NCI-H2171 (cell line): ENCODE measurements at places on chromosomes 2 and 18.

GRCh38 chr2:30127016-30127893 is 19.6 kb upstream of the YPEL5 start:
- no peak for DNase-seq

DNA sequence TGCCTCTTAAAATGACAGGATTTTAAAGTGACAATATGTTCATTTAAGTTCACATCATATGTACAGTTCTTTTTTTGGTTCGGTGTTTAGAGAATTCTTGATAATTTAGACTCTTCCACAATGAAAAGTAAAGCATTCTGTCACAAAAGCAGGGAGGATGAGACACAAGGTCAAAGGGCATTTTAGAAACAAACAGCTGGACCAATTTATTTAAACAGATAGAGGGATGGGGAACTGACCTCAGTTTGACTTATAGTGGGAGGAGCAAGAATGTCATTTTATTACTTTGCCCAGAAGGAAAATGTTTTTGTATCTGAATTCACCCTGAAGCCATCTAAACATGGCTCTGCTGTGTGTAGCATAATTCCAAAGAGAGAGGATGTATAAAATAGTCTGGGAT is 128.5 kb downstream of the MEIS1 start:
- no peak for DNase-seq

GRCh38 chr2:105786231-105787230 is 41.8 kb downstream of the NCK2 start:
- no peak for DNase-seq

DNA sequence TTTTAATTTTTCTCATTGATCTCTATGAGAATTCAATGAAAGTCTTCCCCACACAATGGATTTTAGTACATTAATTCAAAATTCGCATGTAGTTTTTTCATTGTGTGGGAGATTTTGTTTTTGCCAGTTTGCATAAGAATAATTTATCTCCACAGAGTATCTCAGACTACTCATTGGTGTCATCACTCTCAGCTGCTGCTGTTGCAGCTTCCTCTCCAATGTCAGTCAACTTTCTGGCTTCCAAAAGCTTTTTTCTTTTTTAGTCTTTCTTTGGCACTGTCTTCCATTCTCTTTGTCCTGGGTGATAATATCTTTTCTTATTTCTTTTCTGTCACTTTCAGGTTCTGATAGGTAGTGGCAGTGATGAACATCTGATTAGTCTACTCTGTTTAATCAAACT is 50.5 kb downstream of the PTRHD1 start:
- DNase-seq = no peak

GRCh38 chr2:13050764-13051163 is 334.0 kb downstream of the TRIB2 start:
- DNase-seq = no peak

DNA sequence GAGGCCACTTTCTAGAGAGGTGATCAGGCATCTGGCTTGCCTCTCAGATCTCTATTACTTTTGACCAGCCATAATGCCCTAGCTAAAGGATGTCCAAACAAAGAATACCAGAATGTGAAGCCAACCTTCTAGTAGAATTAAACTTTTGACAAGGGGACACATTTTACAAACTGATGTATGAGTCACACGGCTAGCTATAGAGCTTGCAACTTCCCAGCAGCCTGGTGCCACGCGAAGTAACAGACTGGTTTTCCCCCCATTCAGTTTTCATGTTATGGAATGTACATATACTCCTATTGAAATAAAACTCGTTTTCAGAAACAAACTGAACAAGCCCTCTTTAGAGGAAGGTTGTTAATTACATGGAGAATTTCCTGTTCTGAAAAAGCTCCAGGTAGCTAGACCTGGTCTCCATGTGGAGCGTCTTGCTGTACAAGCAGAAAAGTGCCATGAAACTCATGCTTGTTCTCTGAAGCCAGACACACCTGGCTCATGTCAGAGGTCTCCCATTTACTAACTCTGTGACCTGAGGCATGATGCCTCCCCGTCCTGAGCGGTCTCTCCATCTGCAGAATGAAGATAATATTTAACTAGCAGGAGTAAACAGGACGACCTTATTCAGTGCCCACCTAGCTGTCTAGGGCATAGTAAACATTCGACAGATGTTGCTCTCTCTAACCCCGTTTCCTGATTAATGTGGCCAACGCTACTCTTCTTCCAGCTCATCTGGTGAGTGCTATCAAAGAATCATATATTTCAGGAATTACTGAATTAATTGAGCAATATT is 81.5 kb upstream of the MAP3K20 start:
- no peak for DNase-seq

GRCh38 chr2:73205611-73206010 is 3.2 kb downstream of the NOTO start:
- DNase-seq = no peak

- no peak for DNase-seq
These were observed 78.8 kb downstream of the MBP start for GRCh38 chr18:77053616-77054287.

GRCh38 chr2:155830817-155831579 is 501.5 kb downstream of the NR4A2 start:
- DNase-seq = no peak

DNA sequence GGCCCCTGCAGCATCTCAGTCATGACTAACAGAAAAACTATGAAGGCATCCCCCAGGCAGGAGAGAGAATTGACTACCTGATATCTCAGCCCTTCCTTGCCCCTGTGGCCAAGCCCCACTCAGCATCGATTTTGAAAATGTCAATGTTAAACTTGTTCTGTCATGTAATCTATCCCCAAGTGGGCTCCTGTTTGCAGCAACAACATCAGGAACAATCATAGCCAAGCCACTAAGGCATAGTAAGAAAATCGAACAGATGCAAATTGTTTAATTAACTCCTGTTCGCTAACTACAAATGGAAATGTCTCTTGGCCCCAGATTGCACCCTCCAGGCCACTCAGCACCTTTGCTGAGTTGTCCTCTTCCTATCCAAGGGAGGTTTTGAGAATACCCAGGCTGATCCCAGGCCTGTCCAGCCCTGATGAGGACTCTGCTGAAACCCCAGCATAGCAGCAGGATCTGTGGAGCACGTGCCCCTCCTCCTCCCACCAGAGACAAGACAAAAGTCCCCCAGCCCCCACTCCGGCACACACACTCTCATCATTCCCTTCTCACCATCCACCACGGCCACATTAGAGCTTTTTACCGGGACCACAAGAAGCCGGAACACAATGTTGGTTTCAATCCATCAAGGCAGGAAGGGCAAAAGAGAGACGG is 150.1 kb downstream of the TNS1 start:
- DNase-seq = no peak

GRCh38 chr2:236793023-236794011 is 223.7 kb downstream of the ACKR3 start:
- no peak for DNase-seq

- DNase-seq = no peak
These were observed 326.3 kb downstream of the TSN start for GRCh38 chr2:122081751-122082150.

GRCh38 chr2:82814146-82814545 is 1644.9 kb downstream of the SUCLG1 start:
- no peak for DNase-seq

DNA sequence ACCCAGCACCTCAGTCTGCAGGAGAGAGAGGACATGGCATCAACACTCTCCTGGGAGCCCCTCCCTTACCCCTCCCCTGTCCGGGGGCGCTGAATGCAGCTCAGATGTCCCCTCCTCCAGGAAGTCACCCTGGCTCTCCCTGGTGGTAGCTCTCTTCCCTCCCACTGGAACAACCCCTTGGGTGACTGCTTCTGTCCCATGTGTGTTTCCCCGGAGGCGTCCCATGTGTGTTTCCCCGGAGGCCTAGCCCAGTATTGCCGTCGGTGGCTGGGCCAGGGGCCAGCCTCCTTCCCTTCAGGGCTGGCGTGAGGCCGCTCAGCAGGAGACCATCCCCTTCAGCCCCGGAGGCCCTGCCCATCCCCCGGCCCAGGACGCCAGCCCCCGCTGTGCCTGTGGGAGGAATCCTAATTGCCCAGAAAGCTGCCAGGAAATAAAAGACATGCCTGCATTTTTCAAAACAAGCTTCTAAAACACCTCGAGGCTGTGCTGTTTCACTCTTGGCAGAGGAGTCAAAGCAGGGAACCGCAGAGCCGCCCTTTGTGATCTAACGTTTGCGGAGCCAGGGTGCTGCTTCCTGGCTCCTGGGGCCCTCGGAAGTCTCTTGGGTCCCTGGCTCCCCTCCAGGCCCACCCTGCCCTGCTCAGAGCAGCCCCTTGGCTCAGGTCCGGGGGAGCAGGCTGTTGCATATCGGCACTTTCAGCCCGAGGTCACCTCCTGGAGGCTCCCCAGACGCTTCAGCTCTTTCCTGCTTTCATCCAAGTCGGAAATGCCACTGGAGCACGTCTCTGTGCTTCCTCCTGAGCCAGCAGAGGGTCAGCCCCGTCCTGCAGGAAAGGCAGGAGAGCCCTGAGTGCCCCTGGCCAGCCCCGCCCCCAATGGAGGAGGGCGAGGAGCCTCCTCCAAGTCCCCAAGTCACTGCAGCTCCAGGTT is 11.4 kb downstream of the SNED1 start:
- DNase-seq = no peak

- no peak for DNase-seq
These were observed 9.0 kb upstream of the ARHGEF4 start for GRCh38 chr2:130827502-130828251.

- no peak for DNase-seq
These were observed 109.4 kb downstream of the GYPC start for GRCh38 chr2:126765395-126765794.

DNA sequence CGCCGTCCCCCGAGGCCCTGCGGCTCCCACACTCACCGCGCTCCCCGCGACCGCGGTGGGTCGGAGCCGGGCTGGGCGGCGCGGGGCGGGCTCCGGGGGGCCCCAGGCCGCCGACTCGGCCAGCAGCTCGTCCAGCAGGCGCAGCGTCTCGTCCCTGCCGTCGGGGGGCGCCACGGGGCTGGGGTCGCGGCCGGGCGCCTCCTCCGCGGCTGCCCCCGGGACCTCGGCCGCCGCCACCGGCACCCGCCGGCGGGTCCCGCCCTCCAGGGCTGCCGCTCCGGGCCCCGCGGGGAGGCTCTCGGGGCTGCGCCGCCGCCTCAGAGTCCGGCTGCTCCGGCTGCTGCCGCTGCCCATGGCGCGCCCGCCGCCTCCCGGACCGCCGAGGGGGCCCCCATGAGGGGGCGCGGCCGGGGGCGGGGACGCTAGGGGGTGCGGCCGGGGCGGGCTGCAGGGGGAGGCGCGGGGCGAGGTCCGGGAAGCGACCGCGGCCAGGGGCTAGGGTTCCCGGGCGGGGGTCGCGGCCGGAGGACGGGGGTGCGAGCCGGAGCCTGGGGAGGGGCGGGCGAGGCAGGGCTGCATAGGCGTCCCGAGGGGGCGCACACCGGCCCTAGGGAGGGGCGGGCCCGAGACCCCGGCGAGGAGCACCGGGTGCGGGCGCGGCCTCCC is at the start of gene CYS1:
Gene CYS1, minus strand, starts transcription at position 542 of the 666 bp plus-strand sequence. Its CDS starts 188 bp downstream, at position 354.
- DNase-seq = peak; percentile 26

DNA sequence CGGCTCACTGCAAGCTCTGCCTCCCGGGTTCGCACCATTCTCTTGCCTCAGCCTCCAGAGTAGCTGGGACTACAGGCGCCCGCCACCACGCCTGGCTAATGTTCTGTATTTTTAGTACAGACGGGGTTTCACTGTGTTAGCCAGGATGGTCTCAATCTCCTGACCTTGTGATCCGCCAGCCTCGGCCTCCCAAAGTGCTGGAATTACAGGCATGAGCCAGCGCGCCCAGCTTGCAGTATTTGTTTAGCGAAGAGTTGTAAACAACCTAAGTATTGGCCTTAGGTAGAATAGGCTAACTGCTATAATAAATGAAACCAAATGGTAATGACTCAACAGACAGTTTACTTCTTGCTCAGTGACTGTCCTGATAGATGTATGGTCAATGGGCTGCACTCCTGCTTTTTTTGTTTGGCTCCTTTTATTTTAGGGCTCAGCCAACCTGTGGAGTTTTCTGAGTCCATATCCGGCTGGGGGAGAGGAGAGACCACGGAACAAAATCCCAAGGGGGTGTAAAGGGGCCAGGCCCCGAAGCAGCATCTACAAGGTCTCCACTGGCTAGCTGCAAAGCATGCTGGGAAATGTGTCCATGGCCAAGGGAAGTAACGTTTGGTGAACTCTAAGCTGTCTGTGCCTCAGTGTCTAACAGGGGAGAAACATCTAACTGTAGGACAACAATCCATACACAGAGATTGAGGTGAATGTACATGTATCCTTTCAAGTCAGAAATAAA is 841.0 kb upstream of the ID2 start:
- no peak for DNase-seq

DNA sequence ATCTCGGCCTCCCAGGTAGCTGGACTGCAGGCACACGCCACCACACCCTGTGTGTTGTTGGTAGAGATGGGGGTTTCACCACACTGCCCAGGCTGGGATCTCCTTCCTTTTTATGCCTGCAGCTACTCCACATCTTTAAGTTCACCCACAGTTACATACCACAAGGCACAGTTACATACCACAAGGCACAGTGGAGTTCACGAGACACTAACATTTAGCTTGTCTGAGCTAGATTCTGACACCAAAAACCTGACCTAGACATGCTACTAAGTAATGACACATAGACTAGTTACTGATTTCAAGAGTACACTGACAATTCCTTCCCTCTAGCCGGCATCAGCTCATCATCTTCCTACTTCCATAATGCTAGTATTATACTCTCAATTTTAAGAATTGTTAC is 4.3 kb downstream of the POLR2D start:
- DNase-seq = no peak

- peak; percentile 61 for DNase-seq
These were observed 20.1 kb upstream of the YES1 start for GRCh38 chr18:832085-832681.

DNA sequence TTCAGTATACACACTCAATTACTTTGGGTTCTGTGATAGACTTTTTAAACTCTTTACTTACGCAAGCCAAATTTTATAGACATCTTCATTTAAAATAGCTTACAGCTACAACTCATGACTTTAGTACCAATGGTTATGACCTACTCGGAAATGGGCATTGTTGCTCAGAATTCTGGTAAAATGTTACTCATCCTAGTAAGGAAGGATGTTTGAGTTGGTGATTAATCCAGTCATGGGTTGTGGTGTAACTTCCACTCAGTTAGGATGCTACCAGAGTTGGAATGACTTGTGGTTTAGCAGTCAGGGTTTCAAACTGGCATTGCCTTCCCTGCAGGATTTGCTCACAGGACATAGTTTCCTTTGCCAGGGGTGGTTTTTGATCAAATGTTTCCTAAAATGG is 7.4 kb upstream of the NPC1 start:
- no peak for DNase-seq

GRCh38 chr2:10864861-10865636 is 46.7 kb upstream of the KCNF1 start:
- no peak for DNase-seq

GRCh38 chr2:211802666-211803065 is 735.9 kb downstream of the ERBB4 start:
- DNase-seq = peak; percentile 8

- no peak for DNase-seq
These were observed 9.9 kb upstream of the SLC9A4 start for GRCh38 chr2:102463160-102463559.

GRCh38 chr2:206556357-206556949 is 85.8 kb upstream of the FAM237A start:
- DNase-seq = peak; percentile 37

- no peak for DNase-seq
These were observed 31.5 kb downstream of the USP34 start for GRCh38 chr2:61439241-61440002.

- no peak for DNase-seq
These were observed 61.0 kb upstream of the AGPS start for GRCh38 chr2:177331466-177331997.
